ENCODE measurements at places on chromosomes 6 and 20.

GRCh38 chr6:169654598-169655391, 47.0 kb downstream of the WDR27 start:
- DNase-seq, result peak; percentile 49

DNA sequence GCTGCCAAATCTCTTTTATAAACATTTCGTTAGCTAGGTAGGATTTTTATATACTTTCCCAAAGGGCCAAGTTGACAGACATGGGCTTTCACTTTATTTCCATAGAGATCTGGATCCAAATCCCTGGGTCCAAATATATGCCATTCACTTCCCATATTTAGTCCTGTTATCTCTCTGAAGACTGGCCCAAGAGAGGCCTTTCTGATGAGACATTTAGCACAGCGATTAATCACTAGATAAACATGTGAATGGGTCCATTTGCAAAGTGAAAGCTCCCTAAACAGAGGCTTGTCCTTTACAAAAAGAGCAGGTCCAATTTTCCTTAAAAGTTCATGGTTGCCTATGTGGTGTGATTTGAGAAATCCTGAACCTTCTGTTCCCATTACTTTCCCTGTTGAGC, 132.6 kb downstream of the TRMT11 start:
- no peak for DNase-seq

GRCh38 chr6:166751051-166751595, 124.1 kb upstream of the RPS6KA2 start:
- DNase-seq, result peak; percentile 34

- DNase-seq, result no peak
These were observed 329.3 kb upstream of the RNF24 start for GRCh38 chr20:4344670-4345069.

GRCh38 chr6:119037941-119038623, 40.4 kb downstream of the FAM184A start:
- peak; percentile 86 for DNase-seq

GRCh38 chr6:39233333-39233732, 4.1 kb upstream of the KCNK5 start:
- no peak for DNase-seq

DNA sequence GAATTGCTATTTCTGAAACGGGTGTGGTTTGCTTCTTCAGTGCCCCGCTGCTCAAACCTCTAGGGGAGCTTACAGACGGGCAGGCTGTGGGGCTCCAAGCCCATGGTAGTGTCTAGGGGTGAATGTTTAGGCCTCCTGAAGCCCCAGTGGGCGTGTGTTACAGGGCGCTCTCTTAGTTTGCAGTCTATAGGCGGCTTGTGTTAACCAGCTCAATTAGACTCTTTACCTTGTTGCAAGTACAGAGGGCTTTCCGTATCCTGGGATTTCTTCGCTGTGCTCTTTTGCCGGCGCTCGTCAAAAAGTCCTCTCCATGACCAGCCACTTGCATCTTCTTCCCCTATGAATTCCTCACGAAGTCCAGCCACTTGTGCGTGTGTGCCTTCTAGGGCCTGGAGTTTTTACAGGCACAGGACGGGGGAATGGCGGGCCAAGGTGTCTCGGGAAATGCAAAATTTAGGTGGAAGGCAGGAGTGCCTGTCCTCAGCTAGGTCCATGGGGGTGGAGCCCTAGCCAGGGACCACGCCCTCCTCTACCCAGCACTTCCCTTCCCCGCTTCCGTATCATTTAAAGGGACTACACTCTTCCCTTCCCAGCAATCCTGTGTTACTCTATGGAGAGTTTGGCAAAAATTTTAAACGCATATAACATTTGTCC, 94.5 kb downstream of the HTR1B start:
- no peak for DNase-seq

GRCh38 chr6:31363811-31364210, 6.8 kb upstream of the HLA-B start:
- DNase-seq, result no peak

DNA sequence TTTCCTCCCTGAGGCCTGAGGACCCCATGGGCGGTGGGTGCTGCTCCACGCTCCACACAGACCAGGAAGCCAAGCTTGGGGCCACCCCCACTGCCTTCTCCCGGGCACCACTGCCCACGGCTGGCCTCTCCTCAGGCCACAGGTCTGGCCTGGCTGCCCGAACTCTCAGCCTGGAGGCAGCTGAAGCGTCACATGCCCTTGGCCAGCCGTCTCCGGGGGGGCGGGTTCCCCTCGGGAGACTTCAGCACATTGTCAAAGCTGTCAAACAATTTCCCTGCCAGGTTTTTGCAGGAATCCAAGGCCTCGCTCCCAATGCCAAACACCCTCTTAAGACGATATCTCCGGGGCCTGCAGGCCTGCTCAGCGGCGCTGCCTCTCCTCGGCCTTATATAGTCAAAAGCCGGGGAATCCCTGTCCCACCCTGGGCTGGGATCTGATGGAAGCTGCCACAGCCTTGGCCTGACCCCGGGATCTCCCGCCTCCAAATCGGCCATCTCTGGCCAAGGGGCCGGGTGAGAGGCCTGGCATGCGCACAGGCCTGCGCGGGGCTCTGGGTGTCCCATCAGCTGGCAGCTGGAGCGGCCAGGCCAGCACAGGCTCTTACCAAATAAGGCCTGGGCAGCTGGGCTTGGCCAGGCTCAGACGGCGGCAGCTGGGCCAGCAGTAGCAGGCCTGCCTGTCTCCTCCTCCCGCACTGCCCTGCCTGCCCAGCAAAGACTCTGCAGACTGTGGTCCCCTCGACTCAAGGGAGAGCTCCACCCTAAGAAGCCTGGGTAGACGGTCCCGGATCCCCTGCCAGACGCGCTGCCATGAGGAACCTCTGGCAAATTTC, 49.7 kb downstream of the RBM38 start:
- peak; percentile 90 for DNase-seq

DNA sequence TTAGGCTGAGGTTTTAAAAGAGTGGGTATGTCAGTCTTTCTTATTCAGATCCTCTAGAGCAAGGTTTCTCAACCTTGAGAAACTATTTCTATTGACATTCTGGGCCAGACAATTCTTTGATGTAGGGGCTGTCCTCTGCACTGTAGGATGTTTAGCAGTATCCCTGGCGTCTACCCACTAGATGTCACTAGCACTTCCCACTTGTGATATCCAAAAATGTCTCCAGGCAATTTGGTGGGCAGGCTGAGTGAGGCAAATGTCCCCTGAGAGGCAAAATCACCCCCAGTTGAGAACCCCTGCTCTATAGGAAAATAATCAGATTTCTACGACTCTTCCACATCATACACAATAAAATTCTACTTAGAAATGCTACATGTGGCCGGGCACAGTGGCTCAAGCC, 7.7 kb upstream of the ZKSCAN8 start:
- DNase-seq, result no peak

- peak; percentile 52 for DNase-seq
These were observed 668.2 kb upstream of the GJE1 start for GRCh38 chr6:141464490-141464889.

GRCh38 chr20:59811681-59812171, 121.7 kb downstream of the SYCP2 start:
- no peak for DNase-seq

DNA sequence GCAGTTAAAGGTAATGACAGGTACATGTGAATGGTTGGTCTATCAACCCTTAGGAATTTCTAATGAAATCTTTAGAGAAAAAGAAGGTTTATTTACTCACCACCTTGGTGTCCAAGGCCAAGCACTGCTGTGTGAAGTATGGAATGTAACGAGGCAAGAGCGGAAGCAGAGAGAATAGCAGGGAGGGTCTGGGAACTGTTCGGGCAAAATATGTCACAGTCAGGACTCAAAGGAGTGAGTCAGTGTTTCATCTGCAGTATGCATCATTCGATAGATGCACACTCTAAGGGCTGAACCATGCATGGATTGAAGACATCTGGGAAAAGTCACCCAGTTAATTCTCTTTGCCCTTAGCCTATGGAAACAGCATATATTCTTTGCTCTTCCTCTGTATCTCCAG, 33.2 kb downstream of the ADGRF5 start:
- no peak for DNase-seq

DNA sequence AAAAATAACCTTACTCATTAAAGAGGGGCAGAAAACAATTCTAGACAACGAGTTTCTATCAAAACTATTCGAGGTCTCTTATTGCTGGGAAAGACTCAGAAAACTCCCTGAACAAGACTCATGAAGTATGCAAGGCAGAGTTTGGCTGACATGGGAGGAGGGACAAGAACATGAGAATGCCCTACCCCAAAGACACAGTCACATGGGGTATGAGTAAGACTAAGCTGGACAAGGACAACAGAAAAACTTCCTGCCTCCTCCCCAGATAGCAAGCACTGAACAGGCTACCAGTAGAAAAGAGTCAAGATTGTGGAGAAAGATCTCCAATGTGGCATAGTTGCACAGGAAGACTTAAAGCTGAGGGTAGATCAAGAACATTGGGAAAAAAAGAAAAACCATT, 39.7 kb upstream of the PHIP start:
- no peak for DNase-seq

GRCh38 chr20:10553326-10553984, 118.3 kb downstream of the SLX4IP start:
- DNase-seq, result peak; percentile 35

- DNase-seq, result no peak
These were observed 4.1 kb downstream of the BMP7 start for GRCh38 chr20:57262301-57262700.

DNA sequence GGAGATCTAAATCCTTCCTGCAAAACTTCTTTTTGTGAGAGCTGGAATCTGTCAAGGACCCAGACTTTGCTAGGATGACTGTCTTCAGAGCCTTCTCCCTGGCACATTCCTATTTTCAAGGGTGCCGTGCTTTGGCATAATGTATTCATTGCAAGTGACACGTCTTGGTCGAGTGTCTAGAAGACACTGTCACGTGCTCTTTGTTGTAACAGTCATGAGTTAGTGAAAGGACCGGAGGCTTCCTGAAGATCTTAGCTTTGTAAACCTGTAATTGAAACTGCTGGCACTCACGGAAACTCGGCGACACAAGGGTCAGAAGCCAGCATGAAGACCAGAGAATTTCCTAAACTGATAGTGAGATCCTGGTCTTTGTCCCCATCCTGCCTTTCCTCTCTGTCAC, 19.7 kb upstream of the TAGAP start:
- DNase-seq, result no peak

GRCh38 chr20:53492212-53492611, 101.4 kb downstream of the ZNF217 start:
- no peak for DNase-seq

DNA sequence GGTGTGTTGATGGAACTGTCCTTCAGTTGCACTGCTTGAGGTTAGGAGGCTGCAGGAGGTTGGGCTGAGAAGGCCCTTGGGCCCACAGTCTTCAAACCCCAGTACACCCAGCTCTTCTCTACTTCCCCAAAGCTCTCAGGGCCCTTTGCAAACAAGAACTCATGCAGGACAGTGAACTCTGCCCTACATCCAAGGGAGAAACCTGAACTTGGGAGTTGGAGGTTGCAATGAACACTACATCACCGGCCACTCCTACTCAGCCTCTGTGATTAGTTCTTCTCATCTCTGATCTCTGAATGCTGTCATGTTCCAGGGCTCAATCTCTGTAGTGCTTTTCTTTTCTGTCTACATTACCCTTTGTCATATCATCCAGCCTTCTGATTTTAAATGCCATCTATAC, 148.5 kb upstream of the PDE7B start:
- DNase-seq, result no peak

- no peak for DNase-seq
These were observed 6.5 kb downstream of the NCOA7 start for GRCh38 chr6:125797120-125797885.

- DNase-seq, result no peak
These were observed 70.1 kb upstream of the RBM24 start for GRCh38 chr6:17211101-17211500.

DNA sequence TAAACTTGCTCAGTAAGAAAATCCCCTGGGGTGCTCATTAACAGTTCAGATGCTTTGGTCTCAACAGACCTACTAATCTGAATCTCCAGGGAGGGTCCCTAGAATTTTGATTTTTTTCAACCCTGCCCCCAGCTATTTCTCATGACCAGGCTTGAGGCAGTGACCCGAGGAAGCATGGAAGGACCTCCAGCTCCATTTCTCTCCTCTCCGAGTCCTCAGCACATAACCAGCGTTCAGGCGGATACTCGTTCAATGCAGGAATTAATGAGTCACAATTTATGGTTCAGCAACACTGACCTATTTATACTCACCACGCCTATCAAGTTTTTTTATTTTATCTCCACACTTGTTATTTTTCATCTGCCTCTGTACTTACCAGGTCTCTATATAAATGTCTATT, 369.2 kb upstream of the CDH4 start:
- DNase-seq, result no peak

- no peak for DNase-seq
These were observed 54.7 kb downstream of the LRFN2 start for GRCh38 chr6:40532349-40533000.

DNA sequence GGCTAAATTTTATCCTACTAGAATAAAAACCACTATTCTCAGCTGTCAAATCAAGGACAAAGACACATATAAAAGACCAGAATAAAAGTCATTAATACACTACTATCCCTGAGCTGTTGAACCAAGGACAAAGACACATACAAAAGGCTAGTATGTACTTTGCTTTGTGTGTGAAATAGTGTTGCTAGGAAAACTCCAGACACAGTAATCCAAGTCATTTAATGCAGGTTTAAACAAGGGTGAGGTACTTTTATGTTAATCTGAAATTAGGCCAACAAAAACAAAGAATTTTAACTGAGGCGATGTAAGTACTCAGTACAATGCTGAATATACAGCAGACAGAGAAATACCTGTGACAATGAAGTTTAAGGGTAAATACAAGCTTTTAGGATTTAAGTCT, 18.9 kb downstream of the GCLC start:
- DNase-seq, result no peak

DNA sequence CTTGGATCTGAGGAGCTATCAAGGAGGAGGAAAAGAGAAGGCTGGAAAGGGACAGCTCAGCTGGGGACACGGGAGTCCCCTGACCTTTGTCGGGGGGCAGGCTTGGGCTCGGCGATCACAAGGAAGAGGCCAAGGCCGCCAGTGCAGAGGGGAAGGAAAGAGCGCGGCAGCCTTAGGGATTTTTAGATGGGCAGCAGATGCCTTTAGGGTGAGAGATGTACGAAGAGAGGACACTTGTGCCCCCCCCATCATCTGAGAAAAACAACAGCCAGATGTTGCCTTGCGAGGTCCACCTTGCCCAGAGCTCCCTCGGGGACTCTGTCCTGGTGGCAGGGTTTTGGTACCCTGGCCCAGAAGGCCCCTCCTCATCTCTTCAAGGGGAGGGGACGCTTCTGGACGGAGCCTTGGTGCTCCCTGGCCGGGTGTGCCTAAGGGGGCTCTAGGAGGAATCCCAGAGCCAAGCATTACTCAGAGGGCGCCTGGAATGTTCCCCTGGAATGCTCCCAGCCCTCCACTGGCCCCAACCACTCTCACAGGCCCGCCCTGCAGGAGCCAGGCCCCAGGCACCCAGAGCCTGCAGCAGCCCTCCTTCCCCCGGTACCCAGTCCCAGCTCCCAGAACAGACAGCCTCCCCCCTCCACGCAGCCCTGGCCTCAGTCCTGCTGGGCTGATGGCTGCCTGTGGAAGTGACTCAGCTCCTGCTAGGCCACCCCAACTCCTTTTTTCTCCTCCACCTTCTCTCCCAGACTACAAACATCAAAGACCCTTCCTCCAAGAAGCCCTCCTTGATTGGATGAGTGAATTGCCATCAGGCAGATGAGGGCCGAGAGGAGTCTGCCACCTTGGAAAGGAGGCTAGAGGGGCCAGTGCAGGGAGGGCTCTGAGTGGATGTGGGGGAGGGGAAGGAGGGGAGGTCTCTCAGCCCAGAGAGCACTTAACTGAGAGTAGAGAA, 1.8 kb downstream of the ADAM33 start:
- no peak for DNase-seq

GRCh38 chr6:30042476-30042875, 18.6 kb upstream of the POLR1H start:
- no peak for DNase-seq

- DNase-seq, result no peak
These were observed 10.8 kb upstream of the EEF1E1 start for GRCh38 chr6:8113131-8113654.
